NCI-H1417 (cell line): ENCODE measurements at places on chromosomes 16 and 17.

DNA sequence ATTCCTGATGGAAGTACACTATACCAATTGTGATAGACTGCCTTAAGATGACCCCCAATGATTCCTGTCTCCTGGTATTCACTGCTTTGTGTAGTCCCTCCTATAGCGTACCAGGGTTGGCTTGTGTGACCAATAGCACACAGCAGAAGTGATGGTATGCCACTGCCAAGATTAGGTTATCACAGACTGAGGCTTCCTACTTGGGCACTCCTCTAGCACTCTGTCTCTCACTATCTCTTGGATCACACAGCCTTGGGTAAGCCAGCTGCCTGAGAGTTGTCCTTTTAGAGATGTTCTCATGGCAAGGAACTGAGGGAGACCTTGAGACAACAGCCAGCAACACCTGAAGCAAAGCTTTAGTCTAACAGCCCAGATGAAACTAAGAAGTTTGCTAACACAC is 12.7 kb upstream of the AMFR start:
- DNase-seq, result no peak

- no peak for DNase-seq
Measured at GRCh38 chr16:27421961-27422740, 20.2 kb downstream of the IL21R start.

- no peak for DNase-seq
Measured at GRCh38 chr17:15451680-15452079, 15.7 kb downstream of the CDRT4 start.

- DNase-seq, result no peak
Measured at GRCh38 chr17:80792373-80792781, 199.3 kb upstream of the CHMP6 start.

- no peak for DNase-seq
Measured at GRCh38 chr17:12815642-12816141, 26.4 kb downstream of the ARHGAP44 start.

GRCh38 chr16:87412371-87412995 is 20.3 kb downstream of the MAP1LC3B start:
- DNase-seq, result no peak

DNA sequence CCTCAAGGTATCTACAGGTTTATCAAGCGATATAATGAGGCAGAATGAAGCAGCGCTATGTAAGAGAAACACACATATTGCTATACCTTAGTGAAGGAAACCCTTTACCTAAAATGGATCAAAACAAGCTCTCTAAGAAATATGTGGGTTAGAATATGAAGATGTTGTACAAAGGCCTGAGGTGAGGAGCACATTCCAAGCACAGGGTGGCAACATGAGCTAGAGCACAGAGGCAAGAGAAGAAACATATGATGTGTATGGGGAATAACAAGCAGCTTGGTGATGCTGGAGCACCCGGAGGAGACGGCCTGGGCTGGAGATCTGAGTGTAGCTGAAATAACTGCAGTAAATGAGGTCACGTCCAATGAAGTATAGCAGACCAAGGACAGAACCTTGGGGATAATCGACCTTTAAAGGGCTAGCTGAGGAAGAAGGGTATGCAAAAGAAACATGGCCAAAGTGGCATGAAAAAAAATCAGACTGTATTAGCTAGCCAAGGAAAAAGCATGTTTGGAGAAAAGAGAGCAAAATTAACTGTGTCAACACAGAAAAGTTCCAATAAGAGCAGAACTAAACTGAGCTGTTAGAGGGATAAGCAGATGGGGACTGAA is 44.0 kb downstream of the MARVELD3 start:
- no peak for DNase-seq

DNA sequence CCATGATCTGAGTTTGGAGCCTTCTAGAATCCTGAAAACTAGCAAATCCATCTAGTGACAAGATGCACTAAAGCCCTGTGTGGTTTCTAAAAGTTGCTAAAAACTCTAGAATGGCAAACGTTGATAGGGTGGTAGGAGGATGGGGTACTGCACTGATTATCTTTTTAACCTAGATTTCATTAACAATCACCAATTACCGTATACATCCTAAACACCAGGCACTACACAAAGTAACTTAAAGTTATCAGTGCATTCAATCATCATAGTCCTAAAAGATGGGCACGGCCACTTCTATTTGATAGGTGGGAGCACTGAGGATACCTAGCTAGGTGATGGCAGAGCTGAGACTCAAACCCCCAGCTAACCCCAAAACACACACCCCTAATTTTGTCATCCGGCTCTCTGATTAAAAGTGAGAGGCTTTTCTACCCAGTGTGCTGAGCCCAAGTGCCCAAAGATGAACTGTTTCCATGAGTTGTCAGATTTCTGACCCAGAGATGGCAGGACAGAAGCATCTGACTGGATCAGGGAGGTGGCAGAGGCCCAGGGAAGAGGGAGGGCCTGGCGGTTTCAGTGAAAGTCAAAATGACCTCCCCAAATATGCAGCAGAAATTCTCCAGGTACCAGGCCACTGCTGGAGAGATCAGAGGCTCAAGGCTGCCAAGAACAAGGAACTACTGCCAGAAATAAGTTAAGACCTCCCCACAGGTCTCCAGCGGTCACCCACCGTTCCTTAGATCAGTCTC is 396.8 kb downstream of the SOX9 start:
- no peak for DNase-seq

- DNase-seq, result no peak
Measured at GRCh38 chr17:55458978-55459377, 37.3 kb upstream of the MMD start.

- no peak for DNase-seq
Measured at GRCh38 chr17:76371656-76372628, 12.5 kb upstream of the SPHK1 start.

DNA sequence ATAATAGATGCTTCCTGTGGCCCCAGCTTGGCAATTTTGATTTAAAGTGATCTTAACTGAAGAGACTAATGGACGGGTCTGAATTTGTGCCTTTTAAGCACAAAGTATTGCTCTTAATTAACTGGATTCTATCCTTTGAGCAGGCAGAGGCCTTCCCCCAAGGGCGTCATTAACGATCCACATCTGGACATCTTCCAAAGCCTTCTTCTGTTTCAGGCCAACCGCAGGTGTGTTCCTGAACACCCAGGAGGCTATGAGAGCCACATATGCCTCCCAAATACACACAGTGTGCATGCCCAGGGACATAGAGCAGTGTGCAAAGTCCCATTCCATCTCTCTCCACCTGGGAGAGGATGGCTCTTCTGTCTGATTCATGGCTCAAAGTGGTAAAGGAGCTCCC is 42.3 kb downstream of the MAPT start:
- peak; percentile 63 for DNase-seq

- no peak for DNase-seq
Measured at GRCh38 chr16:85637061-85637807, 24.1 kb downstream of the GSE1 start.

DNA sequence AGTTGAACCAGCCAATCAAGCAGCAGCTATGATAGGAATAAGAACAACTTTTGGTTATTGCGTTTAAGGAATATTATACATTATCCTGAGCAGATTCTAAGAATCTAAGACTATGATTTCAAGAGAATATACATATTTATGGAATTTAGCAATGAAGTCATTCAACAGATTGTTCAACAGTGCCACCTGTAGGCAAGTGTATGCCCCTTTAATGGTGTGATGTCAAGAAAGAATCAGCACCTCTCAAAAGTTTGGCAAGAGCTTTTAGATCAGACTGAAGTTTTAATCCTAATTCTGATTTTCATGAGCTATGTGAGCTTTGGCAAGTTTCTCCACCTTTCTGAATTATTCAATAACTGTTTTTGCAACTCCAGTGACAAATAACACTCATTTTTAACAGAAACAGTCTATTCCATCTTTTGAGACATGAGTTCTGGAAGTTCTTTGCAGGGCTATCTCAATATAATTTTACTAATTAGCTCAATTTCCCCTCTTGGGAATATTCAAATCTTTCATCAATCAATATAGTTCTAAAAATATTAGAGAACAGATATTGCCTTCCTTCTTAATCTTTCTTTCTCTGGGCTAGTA is 474.3 kb upstream of the TOM1L1 start:
- peak; percentile 30 for DNase-seq

- no peak for DNase-seq
Measured at GRCh38 chr16:56776562-56776961, 46.6 kb downstream of the NUP93 start.

DNA sequence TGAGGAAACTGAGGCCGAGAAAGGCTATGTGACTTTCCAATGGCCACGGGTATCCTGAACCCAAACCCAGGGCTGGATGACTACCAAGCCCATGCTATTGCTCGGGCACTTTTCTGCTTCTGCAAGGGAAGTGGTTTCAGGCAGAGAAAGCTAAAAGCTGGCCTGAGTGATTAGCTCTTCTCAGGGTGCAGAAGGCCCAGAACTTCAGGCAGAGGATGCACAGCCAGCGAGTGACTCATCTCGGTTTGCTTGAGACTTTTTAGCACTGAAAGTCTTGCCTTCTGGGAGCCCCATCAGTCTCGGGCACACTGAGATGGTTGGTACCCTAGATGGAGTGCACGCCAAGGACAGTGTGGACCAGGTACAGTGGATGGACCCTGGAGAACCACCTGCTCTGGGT is 129.5 kb upstream of the SDK2 start:
- no peak for DNase-seq

- DNase-seq, result no peak
Measured at GRCh38 chr16:47045023-47045422, 71.5 kb upstream of the DNAJA2 start.

DNA sequence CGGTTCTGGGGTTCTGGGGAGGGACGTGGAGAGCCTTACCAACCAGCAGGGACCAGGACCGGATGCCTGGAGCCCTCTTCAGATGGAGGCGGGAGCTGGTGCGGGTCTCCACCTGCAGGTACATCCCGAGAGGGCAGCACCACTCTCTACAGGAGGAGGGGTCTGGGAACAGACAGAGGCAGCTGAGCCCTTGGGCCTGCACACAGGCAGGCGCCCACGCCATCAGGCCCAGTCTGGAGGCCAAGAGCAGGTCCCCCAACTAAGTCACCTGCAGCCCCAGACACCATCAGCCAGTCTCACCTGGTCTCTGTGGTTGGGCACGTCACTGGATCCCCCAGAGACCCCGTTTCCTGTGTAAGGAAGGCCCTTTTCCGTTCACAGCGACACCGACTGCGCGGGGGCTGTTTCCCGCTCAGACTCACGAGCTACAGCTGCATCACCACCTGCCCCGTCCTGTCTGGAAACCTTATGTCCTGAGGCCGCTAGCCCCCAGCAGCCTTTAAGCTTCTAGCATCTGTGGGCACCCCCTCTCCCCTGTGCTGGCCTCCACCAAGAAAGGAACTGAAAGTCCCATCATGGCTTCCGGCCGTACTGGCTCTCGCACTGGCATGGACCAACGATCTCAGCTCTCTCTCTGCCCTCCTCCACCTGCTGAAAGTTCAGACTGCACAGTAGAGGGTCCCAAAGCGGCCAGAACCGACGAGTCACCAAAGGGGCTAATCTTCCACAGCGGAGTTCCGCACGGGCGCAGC is 1.2 kb downstream of the CYBC1 start:
- DNase-seq, result peak; percentile 73

DNA sequence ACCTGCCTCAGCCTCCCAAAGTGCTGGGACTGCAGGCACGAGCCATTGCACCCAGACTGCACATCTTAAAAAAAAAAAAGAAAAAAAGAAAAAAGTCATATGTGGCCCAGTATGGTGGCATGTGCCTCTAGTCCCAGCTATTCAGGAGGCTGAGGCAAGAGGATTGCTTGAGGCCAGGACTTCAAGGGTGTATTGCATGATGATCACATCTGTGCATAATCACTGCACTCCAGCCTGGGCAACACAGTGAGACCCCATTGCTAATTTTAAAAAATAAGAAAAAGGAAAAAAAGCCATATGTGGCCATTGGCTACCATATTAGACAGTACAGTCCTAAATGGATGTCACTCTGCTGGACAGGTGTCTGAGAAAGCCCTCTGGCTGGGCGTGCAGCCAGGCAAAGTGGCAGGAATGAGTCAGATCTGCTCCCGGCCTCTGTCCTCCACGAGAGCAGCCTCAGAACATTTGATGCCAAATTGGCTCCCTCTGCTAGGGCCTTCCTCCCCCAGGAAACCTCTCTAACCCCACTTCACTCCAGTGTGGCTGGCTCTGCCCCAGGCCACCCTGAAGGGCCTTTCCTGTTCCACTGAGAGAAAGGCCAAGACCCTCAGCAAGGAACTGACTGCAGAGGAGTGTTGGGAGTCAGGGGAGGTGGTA is 14.7 kb downstream of the CA7 start:
- DNase-seq, result no peak

GRCh38 chr16:354291-354881 is 1.9 kb upstream of the AXIN1 start:
- DNase-seq, result no peak

- peak; percentile 2 for DNase-seq
Measured at GRCh38 chr16:4140652-4141051, 24.4 kb upstream of the ADCY9 start.

GRCh38 chr17:75542728-75543336 is 17.3 kb downstream of the LLGL2 start:
- no peak for DNase-seq

DNA sequence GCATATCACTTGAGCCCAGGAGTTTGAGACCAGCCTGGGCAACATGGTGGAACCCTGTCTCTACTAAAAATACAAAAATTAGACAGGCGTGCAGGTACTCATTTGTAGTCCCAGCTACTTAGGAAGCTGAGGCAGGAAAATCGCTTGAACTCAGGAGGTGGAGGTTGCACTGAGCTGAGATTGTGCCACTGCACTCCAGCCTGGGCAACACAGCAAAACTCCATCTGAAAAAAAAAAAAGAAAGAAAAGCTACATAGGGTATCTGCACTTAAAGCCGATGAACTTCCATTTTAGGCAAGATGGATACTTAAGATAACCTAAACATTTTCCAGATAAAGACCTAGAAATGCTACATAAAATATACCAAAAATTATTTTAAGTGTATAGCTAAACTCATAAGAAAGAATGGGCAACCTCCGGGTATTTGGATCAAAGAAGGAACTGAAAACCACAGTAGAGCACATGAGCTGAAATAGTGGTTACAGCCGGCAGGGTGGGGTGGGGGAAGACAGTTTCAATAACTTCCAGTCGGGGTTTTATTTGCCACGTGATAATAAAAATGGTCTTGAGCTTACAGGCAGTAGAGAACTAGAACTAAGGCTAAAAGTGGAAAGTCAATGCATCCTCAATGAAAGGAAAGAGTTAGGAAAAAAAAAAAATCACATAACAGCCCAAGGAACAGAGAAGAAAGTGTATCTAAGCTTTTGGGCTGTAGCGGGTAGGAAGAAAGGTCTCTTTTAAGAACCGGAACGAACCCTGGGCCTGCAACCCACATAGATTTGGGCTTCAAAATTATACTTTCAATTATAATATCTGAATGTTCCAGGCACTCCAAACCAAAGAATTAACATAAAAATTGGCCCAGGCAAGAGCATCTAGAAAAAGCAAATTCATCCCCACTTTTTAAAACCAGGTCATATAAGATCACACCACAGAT is 53.1 kb downstream of the CFDP1 start:
- no peak for DNase-seq
